Naive thymus-derived CD4-positive, alpha-beta T cell (primary cell): ENCODE measurements at places on chromosomes 5 and 9. TPM values are rescaled to one million over a fixed set of nuclear protein-coding genes. Genes with fewer than 3 reads are reported as not detected.

The MYOZ3 gene
- total RNA-seq = not detected

The GFM2 gene
- 19.5 TPM for total RNA-seq

The PROB1 gene
- total RNA-seq = 1.1 TPM

The ASPN gene
- total RNA-seq = not detected in 2 replicates

The SPATA31C1 gene
- not detected for total RNA-seq

The PCDHB14 gene
- total RNA-seq = not detected in 2 replicates

The KCNV2 gene
- not detected for total RNA-seq

The PITX1 gene
- not detected for total RNA-seq

The CDKN2A gene
- 2.4 TPM for total RNA-seq

The TNFSF8 gene
- 19.4 TPM for total RNA-seq

The BHMT gene
- not detected for total RNA-seq

The C5orf15 gene
- total RNA-seq = 17.9 TPM

The SUSD1 gene
- total RNA-seq = 2.3 TPM

The FBXL7 gene
- not detected for total RNA-seq

The MLANA gene
- not detected for total RNA-seq

The TMEM232 gene
- total RNA-seq = 0.59 and 1.6 TPM in 2 replicates

The TOR4A gene
- total RNA-seq = 0.84 TPM

The BRD3OS gene
- total RNA-seq = 12.7 and 14.4 TPM in 2 replicates

The LRRTM2 gene
- not detected for total RNA-seq

The C5orf47 gene
- not detected in 2 replicates for total RNA-seq

The ATP6V1G1 gene
- total RNA-seq = 136 TPM

The POLR1E gene
- 39.1 TPM for total RNA-seq

The C9orf50 gene
- total RNA-seq = not detected

The NTRK2 gene
- 0.07 TPM for total RNA-seq

The GRXCR2 gene
- not detected in 2 replicates for total RNA-seq

The COMMD10 gene
- 50.6 TPM for total RNA-seq

The LHFPL2 gene
- 2.1 TPM for total RNA-seq

The CACNA1B gene
- total RNA-seq = 0.07 TPM

The SEMA5A gene
- total RNA-seq = 0.51 TPM

The INSL4 gene
- total RNA-seq = not detected

The SNCAIP gene
- total RNA-seq = not detected

The MRPL22 gene
- total RNA-seq = 19.8 TPM
